ENCODE measurements at places on chromosomes 16 and 17.
A peak's percentile ranks its signal among the peaks of the same experiment; 100 is the strongest.

GRCh38 chr17:60832631-60833030 is 155.0 kb downstream of the BCAS3 start:
- no peak for DNase-seq

DNA sequence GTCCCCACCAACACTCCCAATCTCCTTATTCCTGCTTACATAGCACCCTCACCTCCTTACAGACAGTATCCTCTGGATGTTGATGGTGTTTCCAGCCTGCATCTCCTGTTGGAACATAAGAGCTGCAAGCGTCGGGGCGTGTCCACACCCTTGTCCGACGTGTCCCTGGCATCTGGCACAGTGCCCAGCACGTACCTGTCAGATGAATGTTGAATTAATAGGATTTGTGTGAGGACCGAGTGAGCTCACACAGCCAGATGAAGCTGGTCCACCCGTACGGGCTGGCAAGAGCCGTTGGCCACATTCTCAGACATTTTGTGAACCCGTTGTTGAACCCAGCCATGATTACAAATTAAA is 12.2 kb upstream of the CBX4 start:
- DNase-seq = peak; percentile 80

DNA sequence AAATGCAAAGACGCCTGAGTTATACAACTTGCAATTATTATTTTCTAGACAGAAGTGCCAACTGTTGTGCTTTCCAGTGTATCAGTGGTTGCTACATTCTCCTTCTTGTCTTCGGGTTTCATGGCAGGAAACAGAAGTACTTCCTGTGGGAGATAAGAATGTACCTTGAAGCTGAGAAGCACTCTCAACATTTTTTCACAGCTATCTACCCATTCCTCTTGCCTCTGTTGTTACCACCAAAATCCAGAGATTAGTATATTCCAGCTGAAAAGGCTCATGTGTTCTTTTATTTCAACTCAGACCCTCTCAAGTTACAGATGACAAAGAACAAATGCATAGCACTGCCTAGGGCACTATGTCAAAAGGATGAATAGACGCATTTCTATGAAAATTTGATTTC is 4.8 kb upstream of the ADAT1 start:
- DNase-seq = no peak

- no peak for DNase-seq
Observed at GRCh38 chr17:34114174-34114573, 140.9 kb upstream of the CCL2 start.

- no peak for DNase-seq
Observed at GRCh38 chr17:75356260-75356937, 49.1 kb downstream of the GRB2 start.

- DNase-seq = no peak
Observed at GRCh38 chr16:11857161-11857560, 5.8 kb upstream of the RSL1D1 start.

Measured in NCI-H146 (cell line).